Activated CD8-positive, alpha-beta T cell treated with anti-CD3 and anti-CD28 coated beads for 36 hours (primary cell): ENCODE measurements at places on chromosomes 3 and 15. TPM values are rescaled to one million over a fixed set of nuclear protein-coding genes. Genes with fewer than 3 reads are reported as not detected.

DNA sequence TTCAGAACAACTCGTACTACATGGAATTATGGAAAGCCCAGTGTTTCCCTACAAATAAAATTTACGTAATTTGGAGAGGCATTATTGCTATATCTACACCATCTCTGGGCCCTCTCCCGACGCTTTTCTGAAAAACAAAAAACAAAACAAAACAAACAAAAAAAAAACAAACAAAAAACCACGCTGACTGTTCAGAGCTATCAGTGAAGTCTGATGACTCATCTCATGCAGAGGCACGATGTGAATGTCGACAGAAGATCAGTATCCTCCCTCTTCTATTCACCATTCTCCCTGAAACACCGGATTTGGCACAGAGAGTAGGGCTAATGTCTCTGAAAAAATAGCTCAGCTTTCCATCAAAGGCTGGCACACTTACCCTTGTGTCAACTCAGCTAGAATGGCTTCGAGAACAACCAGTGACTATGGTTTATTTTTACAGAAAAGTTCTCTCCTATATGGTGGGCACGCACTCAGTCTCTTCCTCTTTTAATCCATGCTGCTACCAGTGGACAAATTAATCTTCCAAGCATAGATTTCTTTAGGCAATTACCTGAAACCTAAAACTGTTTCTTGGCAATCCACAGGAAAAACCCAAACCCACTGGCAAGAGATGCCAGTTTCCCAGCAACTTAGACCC lies 1.5 kb downstream of the CRBN start:
- no peak for DNase-seq

- no peak for DNase-seq
Observed at GRCh38 chr3:163508206-163508605, 1570.1 kb downstream of the SI start.

GRCh38 chr15:90685591-90686434 lies 31.3 kb upstream of the BLM start:
- DNase-seq, result no peak

- peak; percentile 79 for DNase-seq
Observed at GRCh38 chr15:58383876-58384275, 47.9 kb upstream of the LIPC start.

DNA sequence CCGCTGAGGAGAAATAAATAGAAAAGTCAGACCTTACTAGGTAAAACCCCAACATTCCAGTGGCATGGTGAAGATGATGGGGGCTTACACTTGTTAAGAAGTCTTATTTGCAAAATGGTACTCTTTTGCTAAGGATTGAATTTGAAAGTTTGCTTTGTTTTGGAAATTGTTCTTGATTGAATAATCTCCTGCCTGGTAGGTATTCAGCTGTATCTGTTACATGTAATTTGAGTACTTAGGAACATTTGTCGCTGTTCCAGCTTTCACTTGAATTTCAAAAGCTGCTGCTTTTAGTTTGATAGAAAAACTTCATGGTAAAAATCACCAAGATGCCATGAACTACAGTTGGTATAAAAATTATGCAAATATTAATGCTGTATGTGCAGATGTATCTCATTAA lies 44.6 kb downstream of the TFG start:
- no peak for DNase-seq

The SNX22 gene
- total RNA-seq, result 1.6 TPM

The NGRN gene
- total RNA-seq, result 23.1 TPM

The ZNF80 gene
- 2.3 TPM for total RNA-seq

The SI gene
- not detected for total RNA-seq

- DNase-seq, result no peak
Observed at GRCh38 chr15:62962101-62962995, 80.2 kb upstream of the TPM1 start.

- DNase-seq, result no peak
Observed at GRCh38 chr3:126135071-126135405, 45.3 kb downstream of the ALDH1L1 start.

The RBM15B gene
- total RNA-seq, result 20.9 TPM

GRCh38 chr15:101320501-101321052 lies 25.5 kb upstream of the SNRPA1 start:
- DNase-seq, result peak; percentile 87

The MEX3B gene
- total RNA-seq, result 0.99 TPM

GRCh38 chr15:89776274-89777072 lies at the start of gene MESP2:
TSS of gene MESP2 (plus strand) at chr15:89776332. CDS start at chr15:89776358, 26 bp downstream.
- DNase-seq, result peak; percentile 47

- DNase-seq, result no peak
Observed at GRCh38 chr3:122260206-122260605, 64.8 kb upstream of the CSTA start.

DNA sequence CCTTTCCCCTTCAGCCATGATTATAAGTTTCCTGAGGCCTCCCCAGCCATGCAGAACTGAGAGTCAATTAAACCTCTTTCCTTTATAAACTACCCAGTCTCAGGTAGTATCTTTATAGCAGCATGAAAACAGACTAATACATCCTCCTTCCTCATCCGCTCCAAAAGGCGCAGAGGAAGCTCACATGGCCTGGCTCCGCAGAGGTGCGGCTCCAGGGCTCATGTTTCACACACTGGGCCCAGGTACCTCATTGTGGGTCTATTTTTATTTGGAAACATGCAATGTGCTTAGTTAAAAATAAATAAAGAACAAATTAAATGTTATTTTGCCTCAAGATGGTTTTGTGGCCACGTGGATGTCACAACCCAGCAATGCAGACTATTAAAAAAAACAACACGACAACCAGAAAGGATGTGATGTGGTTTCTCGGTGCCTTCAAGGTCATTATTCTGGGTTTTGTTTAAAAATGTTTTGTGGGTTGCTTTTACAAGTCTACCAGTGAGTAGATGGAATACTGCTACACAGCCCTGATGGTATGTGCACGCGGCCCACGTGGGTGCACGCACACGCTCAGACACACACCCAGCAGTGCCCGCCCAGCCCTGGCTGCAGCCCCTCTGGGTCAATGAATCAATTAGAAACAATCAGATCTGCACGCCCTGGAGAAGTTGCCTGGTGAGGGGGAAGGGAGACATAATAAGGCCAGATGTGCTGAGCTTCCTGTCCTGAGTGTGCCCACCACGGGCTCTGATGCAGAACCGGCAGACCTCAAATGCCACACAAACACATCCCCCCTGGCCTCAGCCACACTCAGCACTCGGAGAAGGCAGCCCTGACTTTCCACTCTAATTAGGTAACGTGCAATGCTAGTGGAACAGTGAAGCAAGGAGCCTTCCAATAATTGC lies 140.1 kb downstream of the ADAMTS17 start:
- DNase-seq, result peak; percentile 71

- DNase-seq, result no peak
Observed at GRCh38 chr3:72448858-72449257, 399.4 kb downstream of the SHQ1 start.

The PRICKLE2 gene
- total RNA-seq, result not detected

DNA sequence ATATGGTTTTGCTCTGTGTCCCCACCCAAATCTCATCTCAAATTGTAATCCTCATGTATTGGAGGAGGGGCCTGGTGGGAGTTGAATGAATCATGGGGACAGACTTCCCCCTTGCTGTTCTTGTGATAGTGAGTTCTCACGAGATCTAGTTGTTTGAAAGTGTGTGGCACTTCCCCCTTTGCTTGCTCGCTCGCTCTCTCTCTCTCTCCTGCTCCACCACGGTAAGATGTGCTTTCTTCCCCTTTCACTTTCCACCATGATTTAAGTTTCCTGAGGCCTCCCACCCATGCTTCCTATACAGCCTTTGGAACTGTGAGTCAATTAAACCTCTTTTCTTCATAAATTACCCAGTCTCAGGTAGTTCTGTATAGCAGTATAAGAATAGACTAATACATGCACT lies 60.7 kb downstream of the GSK3B start:
- peak; percentile 9 for DNase-seq
